ENCODE measurements at places on chromosomes 1 and 21.

GRCh38 chr1:22444856-22445255 lies 6.8 kb upstream of the ZBTB40 start:
- no peak for DNase-seq

- no peak for DNase-seq
Observed at GRCh38 chr1:31745946-31746670, 18.0 kb downstream of the ADGRB2 start.

- no peak for DNase-seq
Observed at GRCh38 chr1:212504171-212504803, 71.6 kb downstream of the NENF start.

DNA sequence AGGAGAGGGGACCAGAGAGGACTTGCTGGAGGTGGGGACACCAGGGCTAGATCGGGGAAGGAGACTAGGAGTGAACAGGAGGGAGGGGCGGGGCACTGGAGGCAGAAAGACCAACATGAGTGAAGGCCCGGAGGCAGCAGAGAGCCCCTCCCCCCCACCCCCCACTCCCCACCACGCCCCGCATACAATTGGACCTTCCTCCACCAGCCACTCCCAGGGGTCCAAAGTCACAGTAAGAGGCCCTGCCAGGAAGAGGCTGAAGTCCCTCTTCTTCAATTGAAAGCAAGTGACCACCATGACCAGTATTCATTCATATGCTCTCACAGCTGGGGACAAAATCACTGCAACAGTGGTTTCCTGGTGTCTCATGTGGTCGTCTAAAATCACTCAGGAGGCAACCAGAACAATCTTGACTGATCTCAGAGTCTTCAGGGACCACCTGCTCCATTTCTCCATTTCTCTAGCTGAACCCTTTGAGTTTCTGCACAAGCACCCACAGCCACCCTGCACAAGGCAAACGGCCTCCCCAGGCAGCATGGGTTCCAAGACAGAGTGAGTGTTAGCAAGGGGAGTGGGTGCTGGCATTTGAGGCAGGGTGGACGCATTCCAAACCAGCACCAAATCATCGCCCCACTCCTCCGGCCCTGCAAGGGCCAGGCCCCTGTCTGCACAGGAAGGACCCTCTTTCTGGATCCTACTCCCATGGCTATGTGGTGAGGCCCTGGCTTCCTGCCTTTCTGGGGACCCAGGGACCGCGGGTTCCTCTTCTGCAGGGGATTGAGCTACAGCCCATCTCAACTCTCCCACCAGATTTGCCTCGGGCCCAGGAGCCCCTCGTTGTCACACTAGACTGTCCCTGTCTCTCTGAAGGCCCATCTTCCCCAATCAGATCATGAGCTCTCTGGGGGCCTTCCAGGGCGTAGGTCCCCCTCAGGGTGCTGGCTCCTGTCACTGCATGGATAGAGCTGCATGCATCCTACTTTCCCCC lies 17.0 kb downstream of the LAPTM5 start:
- no peak for DNase-seq

DNA sequence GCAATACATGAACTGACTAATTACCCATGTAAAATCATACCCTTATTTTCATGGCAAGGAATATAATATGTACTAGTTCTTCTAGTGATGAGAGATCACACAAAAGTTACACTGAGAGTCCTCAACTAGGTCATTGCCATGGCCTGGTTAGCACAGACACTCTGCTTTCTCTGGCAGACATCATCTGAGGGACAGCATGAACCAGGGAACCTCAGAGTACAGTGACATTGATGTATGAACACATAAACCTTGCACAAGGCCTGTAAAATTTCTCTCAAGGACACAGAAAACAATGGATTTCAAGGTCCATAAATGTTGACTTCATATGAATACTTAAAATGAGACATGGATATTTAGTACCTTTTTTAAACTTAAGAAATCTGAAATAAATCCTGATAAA lies 108.8 kb upstream of the MAGI3 start:
- DNase-seq, result no peak
